ENCODE measurements at places on chromosomes 12 and 14.

- DNase-seq = no peak
These were observed 219.2 kb downstream of the TMEM121 start for GRCh38 chr14:105745433-105746123.

GRCh38 chr12:95626854-95627253 is 75.6 kb upstream of the USP44 start:
- no peak for DNase-seq

DNA sequence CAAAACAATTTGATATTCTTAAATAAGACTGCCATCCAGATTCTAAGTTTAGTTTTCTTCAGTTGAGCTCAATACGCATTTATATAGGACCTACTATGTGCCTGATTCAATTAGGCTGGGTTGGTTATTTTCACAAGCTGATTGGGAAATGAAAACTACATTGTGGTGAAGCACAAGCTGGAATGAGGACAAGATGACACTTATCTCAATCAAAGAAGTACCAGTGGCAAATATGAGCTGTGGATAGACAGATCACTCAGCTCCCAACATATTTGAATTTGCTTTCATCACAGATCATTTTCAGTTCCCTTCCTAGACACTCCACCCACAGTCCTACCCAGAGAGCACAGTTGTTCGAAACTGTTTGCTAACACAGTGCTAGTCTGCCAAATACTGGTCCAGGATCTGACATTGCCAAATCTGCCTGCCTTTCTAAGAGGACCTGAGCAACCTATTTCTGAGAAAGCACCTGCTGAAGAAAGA is 74.7 kb downstream of the LLPH start:
- no peak for DNase-seq

DNA sequence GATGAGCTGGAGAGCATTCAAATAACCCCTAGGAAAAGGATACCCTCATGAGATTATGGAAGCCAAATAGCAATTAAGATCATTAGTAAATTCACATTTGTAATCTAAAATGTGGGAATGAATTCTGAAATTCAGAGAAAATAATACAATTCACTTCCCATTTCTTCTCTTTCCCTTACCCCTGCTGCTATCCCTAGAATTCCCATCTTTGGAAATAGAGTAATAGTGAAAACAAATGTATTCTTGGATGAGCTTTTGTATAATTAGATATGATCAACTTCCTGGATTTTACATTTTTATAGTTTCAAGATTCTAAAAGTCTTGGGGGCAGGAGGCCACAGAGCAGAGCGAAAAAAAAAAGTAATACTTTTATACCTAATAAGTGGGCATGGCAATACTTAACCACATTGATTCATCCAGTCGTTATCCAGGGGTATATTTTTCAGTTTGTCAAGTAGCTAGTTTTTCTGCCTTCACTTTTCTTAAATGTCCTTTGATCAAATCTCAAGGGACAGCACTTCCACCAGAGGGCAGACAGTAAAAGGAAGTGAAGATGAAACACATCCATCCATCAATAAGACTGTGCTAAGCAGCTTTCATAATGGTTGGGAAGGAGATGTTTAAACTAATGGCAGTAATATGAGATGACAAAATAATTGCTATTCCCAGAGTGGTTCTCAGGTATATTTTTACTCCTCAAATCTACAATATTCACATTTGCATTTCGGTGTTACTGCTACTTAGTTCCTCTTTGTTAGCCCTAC is 401.3 kb downstream of the DIO2 start:
- DNase-seq = no peak

- DNase-seq = no peak
These were observed 32.0 kb downstream of the RXYLT1 start for GRCh38 chr12:63811755-63812154.

Measured in vagina (tissue), 2 donors.